ENCODE measurements at places on chromosomes 5 and 9.

DNA sequence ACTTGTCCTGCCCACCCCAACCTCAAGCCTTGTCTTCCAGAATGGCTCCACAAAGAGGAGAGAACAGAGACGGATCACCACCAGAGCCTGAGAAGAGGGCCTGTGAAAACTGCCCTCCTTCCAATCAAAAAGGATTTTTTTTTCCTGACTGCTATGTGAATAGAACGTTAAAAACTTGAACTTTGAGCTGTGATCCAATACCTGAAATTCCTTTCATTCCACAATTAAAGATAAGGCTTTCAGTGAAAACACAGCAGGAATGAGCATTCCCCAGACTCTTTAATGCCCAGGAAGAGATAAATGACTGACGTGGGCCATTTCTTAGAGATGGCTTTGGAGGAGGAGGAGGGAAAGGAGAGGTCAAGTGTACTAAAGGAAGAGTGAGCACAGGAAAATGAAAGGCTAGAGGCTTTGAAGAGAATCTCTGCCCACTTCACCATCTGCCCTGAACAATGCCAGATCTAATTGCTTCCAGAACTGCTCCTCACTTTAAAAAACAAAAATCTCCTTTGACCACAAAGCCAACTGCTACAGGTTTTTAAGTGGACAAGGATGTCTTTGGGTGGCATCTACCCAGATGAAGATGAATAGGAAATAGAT, 177.9 kb upstream of the MAP3K1 start:
- peak; percentile 86 for DNase-seq

DNA sequence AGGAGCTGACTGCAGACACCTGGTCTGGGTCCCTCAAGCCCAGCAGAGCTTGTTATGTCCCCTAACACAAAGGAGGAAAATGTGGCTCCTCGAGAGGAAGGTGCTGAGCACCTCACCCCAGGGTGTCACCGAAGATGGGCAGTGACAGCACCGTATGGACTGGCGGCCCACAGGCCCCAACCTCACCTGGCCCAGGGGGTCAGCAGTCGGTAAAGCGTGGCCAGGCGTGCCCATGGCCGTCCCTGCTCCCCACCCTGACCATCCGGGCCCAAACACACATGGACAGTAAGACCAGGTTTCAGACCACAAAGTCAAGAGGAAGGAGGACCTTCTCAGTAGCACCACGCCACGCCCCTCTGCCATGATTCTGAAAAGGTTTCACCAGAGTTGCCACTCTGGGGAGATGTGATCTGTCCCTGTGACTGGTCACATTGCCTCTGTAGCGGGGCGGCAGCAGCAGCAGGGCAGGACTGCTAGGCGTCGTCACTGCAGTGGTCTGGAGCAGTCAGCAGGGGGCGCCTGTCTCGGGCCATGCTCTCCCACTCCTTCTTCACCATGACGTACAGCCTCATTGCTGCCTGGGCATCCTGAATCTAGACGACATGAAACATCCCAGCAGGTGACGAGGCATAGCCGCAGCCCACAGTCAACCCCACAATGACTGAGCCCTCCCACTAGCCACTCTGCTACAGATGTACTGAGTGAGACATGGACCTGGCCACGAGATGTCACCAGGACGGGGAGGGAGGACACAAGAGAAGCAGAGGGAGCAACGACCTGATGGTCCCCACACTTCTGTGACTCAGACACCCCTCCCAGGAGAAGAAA, 11.1 kb downstream of the REXO4 start:
- DNase-seq: peak; percentile 62

- DNase-seq: peak; percentile 54
These were observed 70.2 kb downstream of the PRUNE2 start for GRCh38 chr9:76835571-76836283.

GRCh38 chr9:89933578-89933977, 328.8 kb downstream of the GADD45G start:
- DNase-seq: no peak

DNA sequence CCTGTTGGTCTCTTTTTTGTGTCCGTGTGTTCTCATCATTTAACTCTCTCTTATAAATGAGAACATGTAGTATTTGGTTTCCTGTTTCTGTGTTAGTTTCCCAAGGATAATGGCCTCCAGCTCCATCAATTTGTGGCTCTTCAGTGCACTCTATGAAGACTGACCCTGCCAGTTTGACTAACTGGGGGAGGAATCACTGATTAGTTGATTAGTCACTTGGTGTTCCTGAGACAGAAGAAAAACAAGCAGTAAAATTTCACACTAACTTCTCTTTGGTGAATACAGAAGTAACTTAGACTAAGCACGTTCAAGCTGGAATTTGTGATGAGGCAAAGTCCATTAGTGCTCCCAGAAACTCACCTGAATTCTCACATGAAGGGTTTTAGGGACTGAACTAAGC, 495.8 kb upstream of the RORB start:
- DNase-seq: no peak

GRCh38 chr9:122779181-122779580, 9.6 kb upstream of the OR5C1 start:
- DNase-seq: no peak

DNA sequence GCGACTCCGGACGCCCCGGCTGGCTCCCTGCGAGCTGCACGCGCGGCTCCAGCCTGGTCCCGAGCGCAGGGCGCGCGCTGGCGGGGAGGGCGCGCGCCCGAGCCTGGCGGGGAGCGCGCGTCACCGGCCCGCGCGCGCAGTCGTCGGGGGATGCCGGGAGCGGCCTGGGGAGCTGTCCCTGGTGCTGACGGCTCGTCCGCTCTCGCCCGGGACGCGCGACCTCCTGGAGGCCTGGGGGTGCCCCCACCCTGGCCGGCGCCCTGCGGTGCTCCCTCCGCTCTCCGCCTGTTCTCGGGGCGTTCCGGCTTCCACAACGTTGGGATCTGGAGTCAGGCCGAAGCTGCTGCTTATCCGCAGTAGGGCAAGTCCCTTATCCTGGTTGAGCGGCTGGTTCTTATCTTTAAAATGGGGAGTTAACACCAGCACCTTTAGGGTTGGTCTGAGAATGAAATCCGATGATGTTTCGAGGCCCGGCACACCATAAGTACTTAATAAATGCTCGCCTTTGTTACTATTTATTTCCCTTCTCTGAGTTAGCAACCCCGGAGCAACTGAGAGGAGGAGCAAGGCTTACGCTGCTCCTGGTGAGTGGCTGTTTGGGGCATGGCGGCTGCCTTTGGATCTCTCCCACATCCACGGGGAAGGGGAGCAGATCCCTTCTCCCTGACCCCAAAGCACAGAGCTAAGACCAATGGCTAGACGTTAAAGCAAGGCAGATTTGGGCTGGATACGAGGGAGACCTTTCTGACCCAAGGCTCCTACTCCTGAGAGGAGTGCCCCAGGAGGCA, at the start of gene FAM163B:
Gene FAM163B, minus strand, starts transcription at position 79 of the 788 bp plus-strand sequence. CDS start 29,166 bp downstream, outside the sequence.
- DNase-seq: no peak

GRCh38 chr9:123336449-123336848, 19.5 kb upstream of the CRB2 start:
- no peak for DNase-seq

DNA sequence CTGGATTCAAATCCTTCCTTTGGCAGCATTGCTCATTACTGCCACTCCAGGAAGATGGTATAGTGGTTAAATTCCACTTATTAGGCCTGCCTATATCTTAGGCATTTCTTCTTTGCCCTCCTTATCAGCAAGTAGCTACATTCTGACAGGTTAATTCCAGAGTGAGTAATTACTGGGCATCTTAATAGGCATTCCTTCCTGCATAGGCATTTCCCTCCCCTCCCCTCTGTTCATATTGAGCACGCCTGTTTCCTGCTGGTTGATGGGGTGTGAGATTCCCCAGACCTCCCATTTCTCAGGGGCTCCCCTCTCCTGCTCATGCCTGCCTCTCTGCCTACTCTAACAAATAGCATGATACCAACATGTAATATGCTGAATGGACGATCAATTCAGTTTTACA, 305.9 kb downstream of the CYLC2 start:
- no peak for DNase-seq

GRCh38 chr5:76209297-76209696, 126.1 kb downstream of the SV2C start:
- DNase-seq: no peak

DNA sequence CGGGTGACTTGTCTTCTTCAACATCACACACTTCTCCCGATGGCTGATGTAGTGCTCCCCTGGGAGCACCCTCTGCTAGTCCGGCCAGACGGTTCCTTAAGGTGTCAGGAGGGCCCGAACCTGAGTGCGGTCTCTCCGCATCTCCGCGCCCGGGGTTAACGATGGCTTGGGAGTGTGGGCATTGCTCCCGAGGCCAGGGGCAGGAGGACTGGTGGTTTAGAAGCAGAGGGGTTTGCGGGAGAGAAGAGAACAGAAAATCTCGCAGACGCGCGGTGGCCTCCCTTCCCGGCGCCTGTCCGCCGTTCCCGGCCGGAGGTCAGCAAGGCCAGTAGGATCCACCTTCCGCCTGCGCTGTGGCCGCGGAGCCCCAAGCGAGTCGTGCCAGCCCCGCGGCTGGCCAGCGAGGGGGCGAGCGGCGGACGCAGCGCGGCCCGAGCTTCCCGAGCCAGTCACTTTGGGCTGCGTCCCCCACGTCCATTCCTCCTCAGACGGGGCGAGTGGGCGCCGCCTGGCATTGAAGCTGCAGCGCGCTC, 700 bp downstream of the CDO1 start:
- no peak for DNase-seq

GRCh38 chr9:83061990-83062650, 822 bp downstream of the RASEF start:
- peak; percentile 83 for DNase-seq

GRCh38 chr5:72417333-72418062, 89.7 kb downstream of the ZNF366 start:
- DNase-seq: no peak

DNA sequence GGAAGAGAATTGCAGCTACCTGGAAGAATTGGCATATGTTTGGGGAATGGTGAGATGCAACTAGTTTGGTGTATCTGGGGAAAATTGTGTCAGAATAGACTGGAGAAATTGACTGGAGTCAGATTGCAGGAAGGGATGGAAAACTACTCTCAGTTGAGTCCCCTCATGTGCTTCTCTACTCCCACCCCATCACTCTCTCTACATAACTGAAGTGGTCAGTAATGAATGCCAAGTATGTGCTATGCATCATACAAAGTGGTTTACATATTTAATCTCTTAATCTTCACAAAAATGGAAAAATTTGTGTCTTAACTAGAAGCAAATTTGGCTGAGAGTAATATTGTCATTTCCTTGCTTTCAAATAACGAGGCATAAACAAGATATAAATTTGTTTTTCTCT, 146.4 kb upstream of the TNC start:
- DNase-seq: no peak

GRCh38 chr5:40909723-40910122, 426 bp downstream of the C7 start:
- DNase-seq: no peak

GRCh38 chr5:151357792-151358191, 10.4 kb upstream of the SLC36A2 start:
- DNase-seq: no peak

GRCh38 chr5:68216245-68217046, 890 bp downstream of the PIK3R1 start:
- DNase-seq: no peak

DNA sequence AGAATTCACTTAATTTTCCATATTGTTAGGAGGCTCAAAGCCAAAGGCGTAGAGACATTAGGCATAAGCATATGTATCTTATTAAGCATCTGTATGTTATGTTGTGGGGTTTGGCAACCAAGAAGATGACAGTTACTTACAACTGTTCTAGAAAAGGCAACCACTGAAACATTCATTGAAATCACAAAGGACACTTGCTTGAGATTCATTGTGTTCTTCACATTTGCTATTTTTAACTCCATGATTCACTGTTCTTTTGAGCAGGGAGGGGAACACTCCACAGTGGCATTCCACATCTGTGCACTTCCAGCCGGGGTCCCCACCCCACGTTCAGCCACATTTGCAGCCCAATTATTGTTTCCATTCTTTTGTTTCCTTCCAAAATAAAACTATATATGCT, 107.1 kb downstream of the PALM2AKAP2 start:
- no peak for DNase-seq

GRCh38 chr5:80656425-80656824, 1.6 kb upstream of the DHFR start:
- no peak for DNase-seq

DNA sequence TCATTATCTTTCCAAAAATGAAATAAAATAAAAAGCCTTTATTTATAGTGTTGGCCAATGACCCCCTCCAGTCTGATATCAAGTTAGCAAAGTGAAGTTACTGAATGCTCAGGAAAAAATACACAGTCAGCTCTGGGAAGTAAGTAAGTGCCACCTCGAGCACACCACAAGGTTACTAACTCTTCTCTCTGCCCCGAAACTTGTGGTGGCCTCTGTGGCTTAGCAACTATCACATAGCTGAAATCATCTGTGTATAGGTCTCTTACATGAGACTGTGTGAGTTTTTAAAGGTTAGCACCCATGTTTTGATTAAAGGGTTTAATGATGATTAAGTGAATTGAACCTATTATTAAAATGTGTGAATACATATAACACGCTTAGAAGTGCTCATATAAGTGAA, 161.4 kb upstream of the KLF4 start:
- DNase-seq: no peak

DNA sequence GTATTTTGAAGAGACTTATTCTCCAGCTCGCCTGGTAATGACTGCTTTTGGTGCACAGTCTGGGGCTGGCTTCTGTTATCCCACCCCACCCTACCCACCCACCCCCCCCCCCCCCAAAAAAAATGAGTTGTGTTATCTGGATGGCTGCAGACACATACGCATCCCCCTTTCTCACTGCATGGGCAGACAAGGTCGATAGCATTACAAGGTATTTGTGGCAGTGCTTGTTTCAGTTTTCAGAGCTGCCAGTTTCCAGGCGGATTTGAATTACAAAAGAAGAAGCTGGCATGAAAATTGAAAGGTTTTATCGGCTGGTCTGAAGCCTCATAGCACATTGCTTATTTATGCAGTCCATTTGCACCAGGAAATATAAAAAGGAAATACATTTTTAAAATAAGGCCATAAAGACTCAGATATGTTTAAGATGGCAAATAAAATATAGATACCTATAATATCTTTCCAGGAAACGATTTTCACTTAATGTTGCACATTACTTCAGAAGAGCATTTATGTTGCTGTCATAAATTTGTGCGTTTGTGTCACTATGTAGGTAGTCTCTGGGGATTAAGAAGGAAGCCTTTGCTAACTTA, 85.1 kb upstream of the GRHPR start:
- no peak for DNase-seq

GRCh38 chr9:104506565-104506964, 2.5 kb downstream of the OR13F1 start:
- DNase-seq: no peak

DNA sequence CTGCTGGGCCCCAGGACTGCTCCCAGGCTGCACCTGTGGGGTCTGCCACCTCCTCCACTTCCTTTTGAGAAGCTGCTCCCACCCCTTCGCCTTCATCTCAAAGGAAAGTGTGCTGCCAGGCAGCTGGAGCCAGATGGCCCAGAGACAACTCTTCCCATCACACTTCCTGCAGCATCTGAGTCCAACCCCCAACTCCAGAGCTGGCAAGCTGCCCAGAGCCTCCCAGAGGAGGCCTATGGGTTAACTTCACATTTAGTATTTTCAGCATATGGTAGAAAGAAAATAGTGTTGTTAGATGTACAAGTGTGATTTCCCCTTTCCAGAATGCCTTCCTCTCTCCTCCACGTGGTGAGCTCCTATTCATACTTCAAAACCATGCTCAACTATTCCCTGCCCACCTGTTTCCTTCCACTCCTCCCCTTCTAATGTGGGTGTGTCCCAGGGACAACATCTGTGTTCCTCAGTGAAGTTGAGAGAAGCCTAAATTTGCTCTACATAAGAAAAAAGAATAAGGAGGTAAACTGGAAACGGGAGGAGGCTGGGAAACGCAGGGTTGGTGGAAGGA, 38.6 kb upstream of the KCNMB1 start:
- no peak for DNase-seq
